Breast epithelium (tissue), 4 donors: ENCODE measurements at places on chromosomes 5 and 9.

DNA sequence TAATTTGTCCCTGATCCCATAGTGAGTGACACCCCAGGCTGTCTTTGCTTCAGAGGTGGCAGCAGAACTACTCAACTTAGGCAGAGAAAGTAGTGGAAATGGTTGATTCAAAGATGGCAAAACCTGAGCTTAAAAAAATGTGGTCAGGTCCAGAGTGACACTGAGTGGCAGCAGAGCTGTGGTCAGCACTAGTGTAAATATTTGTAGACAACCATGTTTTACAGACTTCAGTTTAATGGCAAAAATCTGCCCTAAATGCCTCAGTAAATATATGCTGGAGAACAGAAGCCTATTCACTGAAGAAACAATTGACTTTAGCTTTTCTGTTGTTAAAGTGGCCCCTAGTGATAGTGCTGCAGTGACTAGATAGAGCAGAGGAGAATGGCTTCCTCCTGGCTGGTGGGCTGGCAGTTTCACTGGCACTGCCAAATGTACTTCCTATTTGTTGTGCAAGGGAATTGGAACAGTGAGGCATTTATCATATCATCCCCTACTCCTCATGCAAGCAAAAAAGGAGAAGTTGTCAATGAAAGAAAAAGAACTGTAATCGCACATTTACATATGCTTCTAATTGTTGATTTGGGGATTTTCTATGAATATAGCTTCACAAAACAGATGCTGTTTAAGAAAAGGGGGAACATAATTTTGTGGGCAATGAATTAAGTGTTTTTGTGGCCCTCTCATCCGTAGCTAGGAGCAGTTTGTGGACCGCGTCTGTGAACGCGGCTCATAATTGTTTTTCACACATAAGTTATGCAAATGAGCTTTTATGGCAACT is 12.0 kb downstream of the PBX3 start:
- DNase-seq = no peak

- no peak for DNase-seq
Measured at GRCh38 chr9:79939819-79940218, 368.1 kb downstream of the TLE4 start.

DNA sequence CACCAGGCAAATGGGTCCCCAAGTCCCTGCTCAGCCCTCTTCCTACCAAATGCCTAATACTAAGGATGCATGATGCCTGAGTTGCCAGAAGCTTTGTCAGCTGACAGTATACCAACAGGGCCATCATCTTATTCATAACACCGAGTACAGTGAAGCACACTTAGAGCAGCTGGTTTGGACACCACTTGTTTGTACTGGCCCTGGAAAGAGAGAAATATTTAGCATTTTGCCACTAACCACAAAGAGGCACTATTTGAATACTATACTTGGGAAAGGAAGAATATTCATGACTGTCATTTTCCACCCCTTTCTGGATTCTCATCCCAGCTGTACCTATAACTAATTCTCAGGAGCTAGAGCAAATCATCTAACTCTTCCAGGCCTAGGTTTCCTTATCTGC is 364.4 kb upstream of the KIF2A start:
- no peak for DNase-seq

DNA sequence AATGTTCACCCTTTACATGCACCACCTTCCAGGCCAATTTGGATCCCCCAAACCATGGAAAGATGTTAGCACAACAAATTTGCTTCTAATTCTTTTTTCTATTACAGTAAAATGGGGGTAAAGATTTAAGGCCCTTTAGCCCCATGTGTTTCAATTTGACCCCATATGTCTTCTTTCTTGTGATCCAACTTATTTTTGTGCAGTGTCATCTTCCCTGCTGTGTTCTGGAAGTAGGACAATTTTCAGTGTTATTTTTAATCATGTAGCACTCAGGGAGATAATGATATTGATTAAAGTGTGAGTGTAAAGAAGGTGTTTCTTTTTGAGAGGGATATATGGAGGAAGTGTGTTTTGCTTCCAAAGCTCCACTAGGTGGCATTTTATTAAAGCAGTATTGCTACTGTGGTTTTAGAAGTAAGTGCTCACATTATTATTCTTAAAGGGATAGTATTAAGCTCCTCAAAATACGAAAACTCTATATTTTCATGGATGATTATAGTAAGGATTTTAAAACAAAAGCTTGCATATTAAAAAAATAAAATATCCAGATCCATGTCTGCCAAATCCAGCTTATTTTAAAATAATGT is 118.7 kb upstream of the ATP10B start:
- no peak for DNase-seq

DNA sequence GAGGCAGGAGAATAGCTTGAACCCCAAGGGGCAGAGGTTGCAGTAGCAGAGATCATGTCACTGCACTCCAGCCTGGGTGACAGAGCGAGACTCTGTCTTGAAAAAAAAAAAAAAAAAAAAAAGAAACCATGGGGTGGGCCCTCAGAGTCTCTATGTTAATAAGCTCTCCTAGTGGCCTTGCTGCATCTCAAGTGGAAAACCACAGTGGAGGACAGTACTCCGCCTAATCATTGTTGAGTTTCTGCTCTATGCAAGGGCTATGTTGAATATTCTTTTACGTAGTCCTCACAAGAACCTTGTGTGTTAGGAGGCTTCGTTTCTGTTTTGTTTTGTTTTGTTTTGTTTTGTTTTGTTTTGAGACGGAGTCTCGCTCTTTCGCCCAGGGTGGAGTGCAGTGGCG is 48.9 kb downstream of the TJP2 start:
- DNase-seq = no peak

GRCh38 chr9:133421615-133422542 is at the start of gene ADAMTS13:
Gene ADAMTS13, plus strand, starts transcription at chr9:133422367. Its CDS starts 77 bp downstream, at chr9:133422444.
- DNase-seq = no peak

DNA sequence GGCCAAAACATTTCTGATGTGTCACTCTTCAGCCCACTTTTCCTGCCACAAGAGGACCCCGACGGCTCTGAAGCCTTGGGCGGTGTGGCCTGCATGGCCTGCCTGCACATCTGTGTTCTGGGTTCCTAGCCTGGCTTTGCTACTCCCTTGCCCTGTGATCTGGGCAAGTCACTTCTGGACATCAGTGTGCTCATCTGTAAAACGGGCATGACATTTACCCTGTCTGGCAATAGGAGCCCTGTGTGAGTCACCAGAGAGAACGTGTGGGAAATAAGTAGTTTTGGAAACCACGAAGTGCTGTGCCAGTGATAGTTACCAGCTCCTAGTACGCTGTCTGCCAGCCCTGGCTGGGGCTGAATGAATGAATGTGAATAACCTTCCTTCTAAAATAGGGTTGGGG is 90.8 kb downstream of the MACROH2A1 start:
- no peak for DNase-seq

DNA sequence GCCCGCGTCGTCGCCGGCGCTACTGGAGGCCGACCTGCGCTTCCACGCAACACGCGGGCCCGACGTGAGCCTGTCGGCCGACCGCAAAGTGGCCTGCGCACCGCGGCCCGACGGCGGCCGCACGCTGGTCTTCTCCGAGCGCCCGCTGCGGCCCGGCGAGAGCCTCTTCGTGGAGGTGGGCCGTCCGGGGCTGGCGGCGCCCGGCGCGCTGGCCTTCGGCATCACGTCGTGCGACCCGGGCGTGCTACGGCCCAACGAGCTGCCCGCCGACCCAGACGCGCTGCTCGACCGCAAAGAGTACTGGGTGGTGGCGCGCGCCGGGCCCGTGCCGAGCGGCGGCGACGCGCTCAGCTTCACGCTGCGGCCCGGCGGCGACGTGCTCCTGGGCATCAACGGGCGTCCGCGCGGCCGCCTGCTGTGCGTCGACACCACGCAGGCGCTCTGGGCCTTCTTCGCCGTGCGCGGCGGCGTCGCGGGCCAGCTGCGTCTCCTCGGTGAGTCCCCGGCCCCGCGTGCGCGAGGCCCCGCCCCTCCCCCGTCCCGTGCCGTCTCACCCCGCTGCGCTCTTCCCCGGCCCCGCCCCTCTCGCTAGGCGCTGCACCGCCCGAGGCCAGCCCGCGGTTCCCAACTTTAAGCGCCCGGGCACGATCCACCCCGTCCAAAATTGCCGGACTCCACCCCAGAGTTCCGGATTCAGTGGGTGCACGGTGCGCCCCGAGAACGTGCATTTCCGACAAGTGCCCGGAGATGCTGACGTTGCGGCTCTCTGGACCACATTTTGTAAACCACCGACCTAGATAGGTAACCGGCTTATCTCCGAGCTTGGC is 42.8 kb downstream of the NEURL1B start:
- no peak for DNase-seq

DNA sequence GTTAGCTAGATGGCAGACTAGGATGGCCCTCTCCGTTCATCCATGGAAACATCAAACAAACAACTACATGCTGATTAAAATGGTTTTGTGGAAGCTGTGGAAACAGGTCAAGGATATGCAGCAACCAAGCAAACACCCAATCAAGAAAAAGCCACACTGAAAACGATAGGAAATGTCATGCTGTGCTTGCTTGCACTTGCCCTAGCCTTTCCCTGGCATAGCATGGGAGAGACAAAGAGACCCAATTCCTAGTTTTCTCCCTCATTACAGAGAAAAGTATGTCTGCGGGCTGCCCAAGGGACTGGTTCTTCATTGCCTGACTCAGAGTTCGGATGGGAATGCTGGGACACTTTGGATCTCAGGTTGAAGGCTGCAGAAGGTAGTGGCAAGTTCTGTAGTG is 98.7 kb downstream of the FANCC start:
- no peak for DNase-seq

DNA sequence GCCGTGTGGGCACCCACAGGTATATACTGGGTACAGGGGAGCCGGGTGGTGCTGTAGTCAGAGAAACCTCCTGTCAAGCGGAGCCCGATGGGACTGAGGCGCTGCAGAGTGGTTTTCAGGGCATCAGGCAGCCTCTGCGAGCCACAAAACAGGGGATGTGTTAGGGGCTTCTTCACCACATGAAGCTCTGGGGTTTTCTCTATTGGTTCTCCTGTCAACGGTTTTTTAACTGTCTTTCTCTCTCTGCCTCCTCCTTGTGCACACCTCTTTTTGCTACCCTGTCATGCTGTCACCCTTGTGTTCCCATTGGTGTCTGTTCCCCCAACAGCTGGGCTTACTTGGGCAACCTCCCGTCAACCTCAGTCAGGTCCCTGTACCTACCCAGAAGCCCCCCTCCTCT is 19.9 kb downstream of the RALGPS1 start:
- DNase-seq = no peak

DNA sequence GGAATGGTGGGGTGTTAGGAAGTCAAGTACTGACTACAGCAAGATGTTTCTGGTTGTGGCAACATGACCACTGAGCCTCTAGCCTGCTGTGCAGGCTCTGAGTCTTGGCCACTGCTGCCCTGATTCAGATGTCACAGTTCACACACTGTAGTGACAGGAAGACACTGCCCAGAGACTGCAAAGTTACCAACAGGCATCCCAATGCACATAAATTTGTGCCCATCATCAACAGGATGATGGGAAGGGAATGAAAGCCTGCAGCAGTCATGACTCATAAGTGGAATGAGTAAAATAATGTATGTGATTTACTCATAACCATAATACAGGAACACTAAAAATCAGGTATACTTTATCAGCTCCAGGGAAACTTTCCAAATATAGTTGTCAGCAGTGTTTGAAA is 251.6 kb upstream of the HAPLN1 start:
- DNase-seq = no peak

- no peak for DNase-seq
Measured at GRCh38 chr9:121648799-121649198, 2.6 kb upstream of the DAB2IP start.

DNA sequence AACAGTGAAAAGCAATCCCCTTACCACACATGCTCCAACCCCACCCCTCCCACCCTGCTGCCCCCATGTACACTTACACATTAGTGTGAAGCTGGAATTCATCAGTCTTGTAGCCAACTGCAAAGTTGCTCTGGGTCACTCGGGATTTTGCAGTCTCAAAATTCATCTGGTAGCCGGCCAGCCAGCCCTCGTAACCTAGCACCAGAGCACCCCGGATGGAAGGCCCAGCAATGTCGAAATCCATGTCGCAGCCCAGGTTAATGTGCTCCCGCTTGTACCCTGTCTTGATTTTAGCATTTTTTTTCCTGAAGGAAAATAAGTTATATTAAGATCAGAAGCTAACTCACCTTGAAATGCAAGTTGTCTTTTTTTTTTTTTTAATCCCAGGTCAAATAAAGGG is 12.2 kb upstream of the C5orf15 start:
- DNase-seq = no peak

- DNase-seq = no peak
Measured at GRCh38 chr9:92438900-92439526, 14.7 kb upstream of the OMD start.

DNA sequence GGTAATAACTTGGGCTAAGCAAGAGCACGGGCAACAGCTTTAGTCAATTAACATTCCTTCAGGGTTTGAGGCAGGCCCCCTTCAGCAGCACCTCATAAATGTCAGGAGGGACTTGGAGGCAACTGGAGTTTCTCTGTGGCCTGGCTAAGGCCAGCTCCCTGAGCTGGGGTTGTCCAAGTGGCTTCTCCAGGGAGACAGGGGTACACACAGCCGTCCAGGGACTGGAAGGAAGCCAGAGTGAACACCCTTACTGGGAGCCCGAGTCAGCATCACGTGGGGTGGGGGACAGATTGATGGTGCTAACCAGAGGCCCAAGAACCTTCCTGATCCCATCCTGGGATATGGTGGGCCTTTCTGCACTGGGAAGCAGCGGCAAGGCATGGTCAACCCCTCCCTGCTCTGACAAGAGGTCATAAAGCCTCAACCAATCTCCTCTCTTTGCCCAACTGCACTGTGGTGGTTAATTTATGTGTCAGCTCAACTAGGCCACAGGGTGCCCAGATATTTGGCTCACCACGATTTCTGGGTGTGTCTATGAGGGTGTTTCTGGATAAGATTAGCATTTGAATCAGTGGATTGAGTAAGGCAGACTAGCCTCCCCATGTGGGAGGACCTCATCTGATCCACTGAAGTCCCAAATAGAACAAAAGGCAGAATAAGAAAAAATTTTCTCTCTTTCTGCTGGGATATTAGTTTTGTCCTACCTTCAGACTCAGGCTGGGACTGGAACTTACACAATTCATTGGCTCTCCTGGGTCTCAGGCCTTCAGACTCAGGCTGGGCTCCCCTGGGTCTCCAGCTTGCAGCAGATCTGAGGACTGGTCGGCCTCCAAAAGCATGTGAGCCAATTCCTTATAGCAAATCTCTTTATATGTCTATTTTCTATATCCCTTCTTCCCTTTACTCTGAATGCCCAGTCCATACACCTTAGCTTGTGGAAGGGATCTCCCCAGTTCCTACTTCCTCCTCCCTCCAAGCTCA is 127.2 kb upstream of the LARP1 start:
- DNase-seq = no peak
